ENCODE measurements at places on chromosomes 3 and 15.

DNA sequence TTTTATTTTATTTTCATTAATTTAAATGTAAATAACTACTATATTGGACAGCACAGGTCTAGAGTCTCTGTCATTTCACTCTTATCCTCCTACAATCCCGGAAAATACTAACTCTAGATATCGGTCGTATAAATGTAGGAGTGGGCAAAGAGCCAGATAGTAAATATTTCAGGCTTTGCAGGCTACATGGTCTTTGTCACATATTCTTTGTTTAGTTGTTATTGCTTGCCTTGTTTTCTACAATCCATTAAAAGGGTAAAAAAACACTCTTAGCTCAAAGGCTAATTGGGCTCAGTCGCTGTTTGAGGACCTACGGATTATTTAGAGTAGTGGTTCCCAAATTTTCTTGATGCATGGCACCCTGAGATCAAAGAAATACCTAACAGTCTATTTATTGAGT, 1.7 kb downstream of the KNL1 start:
- H3K27me3 ChIP-seq: peaks cover 21% of the 10 kb centered on the region
- H3K4me3 ChIP-seq: no peak overlapping the region
- H3K27ac ChIP-seq: no peak overlapping the region
- peaks cover 4% of the 10 kb centered on the region for H3K36me3 ChIP-seq
- H3K4me1 ChIP-seq: peaks cover 15% of the 10 kb centered on the region

DNA sequence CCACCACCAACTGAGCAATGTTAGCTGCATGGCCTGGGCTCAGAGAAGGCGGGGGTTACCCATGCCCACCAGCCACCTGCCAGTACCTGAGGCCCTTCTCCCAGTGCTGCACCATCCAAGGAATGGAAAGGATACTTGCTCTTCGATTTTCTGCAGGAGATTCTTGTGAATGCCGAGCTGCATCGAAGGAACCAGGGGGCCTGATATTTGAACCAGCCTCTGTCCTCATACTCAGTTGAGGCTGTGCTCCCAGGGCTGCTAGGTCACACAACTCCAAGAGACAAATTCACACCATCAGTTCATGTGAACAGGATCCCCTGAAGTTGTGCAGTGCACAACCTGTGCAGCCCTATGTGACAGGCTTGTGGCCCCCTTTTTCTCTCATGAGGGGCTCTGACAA, 18.0 kb downstream of the PLA2G4F start:
- peaks cover 2% of the 10 kb centered on the region for H3K4me1 ChIP-seq
- no peak overlapping the region for H3K4me3 ChIP-seq
- no peaks in the 10 kb centered on the region for H3K36me3 ChIP-seq
- no peak overlapping the region for H3K27ac ChIP-seq
- no peaks in the 10 kb centered on the region for H3K27me3 ChIP-seq
- no peak for DNase-seq

DNA sequence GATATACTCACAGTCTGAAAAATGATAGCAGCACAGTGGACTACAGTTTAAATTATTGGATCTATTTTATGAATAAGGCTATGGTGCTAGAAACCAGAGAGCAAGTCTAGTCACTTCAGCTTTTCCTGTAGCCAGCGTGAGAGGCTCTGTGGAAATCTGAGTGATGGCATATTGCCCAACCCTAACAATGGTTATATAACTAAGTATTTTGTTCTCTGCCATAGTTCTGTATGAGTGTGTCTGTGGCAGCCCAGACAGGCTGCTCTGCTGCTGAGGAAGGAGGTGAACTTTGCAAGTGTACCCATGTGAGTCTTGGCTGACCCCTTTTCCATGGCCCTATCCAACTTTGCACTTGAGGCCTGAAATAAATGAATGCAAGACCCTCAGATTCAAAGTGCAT, 105.7 kb downstream of the LRTM1 start:
- no peaks in the 10 kb centered on the region for H3K4me1 ChIP-seq
- no peaks in the 10 kb centered on the region for H3K36me3 ChIP-seq
- H3K4me3 ChIP-seq: no peak overlapping the region

- peaks cover 37% of the 10 kb centered on the region for H3K4me1 ChIP-seq
- H3K27ac ChIP-seq: peak overlapping the region; percentile 96
Observed at GRCh38 chr15:40310001-40310959, 2.5 kb upstream of the PLCB2 start.

DNA sequence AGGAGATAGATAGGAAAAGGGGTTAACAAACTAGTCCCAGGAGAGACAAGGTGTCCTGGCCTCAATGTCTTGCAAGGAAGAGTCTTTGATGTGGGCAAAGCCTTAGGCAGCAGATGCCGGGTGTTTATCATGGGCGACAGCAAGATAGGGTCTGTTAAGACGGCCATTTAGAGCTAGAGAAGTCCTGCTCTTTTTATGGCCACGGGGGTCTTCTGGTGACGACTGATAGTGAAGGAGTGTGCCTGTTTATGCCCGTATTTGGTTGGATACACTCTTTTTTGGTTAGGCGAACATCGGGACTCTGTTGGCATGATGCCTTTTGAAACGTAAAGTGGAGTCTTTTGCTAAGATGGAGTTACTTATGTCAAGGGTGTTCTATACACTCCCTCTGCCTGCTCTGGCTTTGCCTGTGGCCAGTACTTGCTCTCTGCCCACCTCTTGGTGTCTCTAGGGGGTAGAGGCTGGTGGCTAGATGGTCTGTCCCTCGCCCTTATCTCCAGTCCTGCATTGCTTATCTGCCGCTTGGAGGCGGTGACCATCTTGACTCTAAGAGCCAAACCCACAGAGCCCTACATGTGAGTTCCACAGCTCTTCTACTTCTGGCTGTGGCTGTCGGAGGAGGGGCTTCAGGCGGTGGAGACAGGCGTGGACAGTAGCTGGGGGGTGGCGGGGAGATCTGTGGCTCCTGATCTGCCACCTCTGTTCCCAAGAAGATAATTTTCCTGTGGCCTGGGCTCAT, 55.8 kb upstream of the ZBTB38 start:
- no peaks in the 10 kb centered on the region for H3K27me3 ChIP-seq
- H3K4me1 ChIP-seq: peaks cover 37% of the 10 kb centered on the region
- H3K36me3 ChIP-seq: peaks cover 5% of the 10 kb centered on the region
- H3K27ac ChIP-seq: peak overlapping the region; percentile 99

DNA sequence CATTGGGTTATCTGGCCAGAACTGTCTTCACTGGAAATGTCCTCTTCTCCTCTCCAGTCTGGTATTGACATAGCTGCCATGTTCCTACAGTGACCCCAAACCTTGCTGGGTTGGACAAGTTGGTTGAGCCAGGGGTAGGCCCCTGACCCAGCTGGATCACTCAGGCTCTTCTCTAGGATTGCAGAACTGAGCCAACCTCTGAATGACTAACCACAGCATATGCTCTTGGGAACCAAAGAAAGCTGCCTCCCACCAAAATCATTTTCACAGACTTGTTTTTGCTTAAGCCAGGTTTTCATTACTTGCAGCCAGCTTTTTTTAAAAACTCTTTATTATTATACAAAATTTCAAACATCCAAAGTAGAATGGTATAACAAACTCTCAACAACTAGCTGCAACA, 41.4 kb downstream of the FSIP1 start:
- H3K4me1 ChIP-seq: no peaks in the 10 kb centered on the region
- no peak for DNase-seq
- H3K4me3 ChIP-seq: no peak overlapping the region
- peaks cover 26% of the 10 kb centered on the region for H3K27me3 ChIP-seq
- no peaks in the 10 kb centered on the region for H3K36me3 ChIP-seq
- H3K27ac ChIP-seq: no peak overlapping the region

Data from activated naive CD8-positive, alpha-beta T cell treated with anti-CD3 and anti-CD28 coated beads for 36 hours (primary cell).